ENCODE measurements at places on chromosomes 4 and X.

DNA sequence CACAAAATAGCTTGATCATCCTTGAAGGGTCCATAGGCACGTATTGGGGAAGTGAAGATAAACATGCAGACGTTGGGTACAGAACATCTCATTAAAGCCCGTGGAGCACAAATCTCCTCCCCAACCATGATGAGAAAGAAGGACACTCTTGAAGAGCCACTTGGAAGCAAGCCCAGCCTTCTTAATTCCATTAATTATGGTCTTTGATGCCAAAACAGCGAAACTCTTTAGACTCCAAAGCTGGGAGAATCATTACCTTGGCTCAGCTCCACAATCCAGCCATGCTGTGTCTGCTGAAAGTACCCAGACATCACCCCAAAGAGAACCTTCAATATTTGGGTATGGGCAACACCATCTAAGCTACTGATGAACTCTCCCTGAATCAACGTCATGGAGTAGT lies 169.0 kb upstream of the MBNL3 start:
- no peak for DNase-seq

- DNase-seq: no peak
Observed at GRCh38 chr4:149135062-149135461, 680.6 kb downstream of the IQCM start.

DNA sequence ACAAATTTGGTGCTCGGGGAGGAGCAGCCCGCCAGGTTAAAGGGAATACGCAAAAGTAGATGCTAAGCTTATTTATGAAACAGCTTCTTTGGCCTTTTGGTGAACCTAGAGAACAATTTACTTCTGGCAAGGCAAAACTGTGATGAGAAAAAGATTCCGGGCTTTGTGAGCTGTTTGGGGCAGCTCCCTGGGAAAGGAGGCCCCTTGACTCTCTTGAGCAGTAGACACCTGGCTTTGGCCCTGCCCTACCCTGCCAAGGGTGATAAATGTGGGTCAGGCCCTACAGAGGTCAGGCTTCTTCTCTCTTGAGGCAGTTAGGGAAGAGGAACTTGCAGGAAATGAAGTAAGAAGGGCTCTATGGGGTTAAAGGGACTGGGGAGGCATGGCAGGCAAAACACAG lies 509.6 kb downstream of the MID1IP1 start:
- no peak for DNase-seq

GRCh38 chrX:11050013-11050412 lies 61.1 kb upstream of the HCCS start:
- DNase-seq: peak; percentile 28

GRCh38 chr4:133623847-133624246 lies 474.8 kb downstream of the PCDH10 start:
- no peak for DNase-seq

- no peak for DNase-seq
Observed at GRCh38 chrX:39601231-39602177, 496.3 kb downstream of the BCOR start.

GRCh38 chr4:48620093-48620492 lies 130.0 kb downstream of the ZAR1 start:
- DNase-seq: no peak

GRCh38 chr4:159075531-159075932 lies 27.3 kb upstream of the RAPGEF2 start:
- no peak for DNase-seq

DNA sequence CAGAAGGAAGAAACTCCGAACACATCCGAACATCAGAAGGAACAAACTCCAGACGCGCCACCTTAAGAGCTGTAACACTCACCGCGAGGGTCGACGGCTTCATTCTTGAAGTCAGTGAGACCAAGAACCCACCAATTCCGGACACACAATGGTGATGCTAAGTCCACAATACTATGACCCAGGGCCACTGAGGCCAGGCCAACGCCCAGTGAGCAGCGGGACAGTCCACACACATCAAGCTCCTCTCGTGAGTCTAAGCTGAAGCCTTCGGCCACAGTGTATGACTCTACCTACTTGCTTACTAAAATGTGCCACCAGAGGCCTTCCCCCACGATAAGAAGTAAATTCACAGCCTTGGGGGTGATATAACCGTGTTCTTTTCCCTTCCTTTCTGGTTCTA lies 10.2 kb upstream of the CDKN2AIP start:
- DNase-seq: no peak

- DNase-seq: no peak
Observed at GRCh38 chrX:84046403-84046984, 141.5 kb downstream of the RPS6KA6 start.

- DNase-seq: no peak
Observed at GRCh38 chr4:173801876-173802661, 272.0 kb upstream of the HAND2 start.

- no peak for DNase-seq
Observed at GRCh38 chr4:142352712-142353111, 493.4 kb downstream of the INPP4B start.

- DNase-seq: no peak
Observed at GRCh38 chr4:53786632-53787031, 195.3 kb upstream of the LNX1 start.

DNA sequence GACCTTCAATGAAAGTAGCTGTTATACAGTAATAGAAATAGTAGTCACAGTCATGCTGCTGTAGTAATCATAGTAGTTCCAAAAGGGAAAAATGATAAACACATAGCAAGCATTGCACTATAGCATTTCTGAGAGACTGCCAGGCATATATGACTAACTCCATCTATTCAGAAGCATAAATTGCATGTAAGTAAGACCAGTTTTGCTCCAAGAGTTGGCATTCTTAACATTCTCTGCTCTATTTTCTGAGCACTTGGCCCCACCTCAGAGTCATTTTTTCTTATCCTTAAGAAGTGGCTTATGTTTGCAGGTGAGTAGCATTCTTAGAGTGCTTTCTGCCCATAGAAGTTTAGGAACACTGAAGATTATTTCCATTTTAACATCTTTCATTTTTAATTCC lies 490.3 kb upstream of the TECRL start:
- DNase-seq: no peak

- DNase-seq: no peak
Observed at GRCh38 chrX:111444881-111445280, 32.9 kb upstream of the DCX start.

DNA sequence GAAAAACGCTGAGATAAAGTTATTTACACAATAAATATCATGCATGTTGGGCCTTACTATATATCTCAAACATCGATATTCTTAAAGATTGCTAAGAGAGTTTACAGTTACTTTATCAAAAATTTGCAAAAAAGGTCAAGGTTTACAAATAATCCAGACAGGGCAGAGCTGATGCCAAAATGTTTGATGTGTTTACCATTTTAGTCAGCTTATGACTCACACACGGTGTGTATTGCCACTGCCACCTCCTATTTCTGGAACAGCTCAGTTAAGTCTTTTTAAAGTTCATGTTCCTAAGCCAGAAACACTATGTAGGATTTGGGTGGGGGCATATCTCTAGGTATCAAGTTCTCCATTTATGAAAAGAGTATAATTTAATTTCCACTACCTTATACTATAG lies 580.6 kb downstream of the INPP4B start:
- DNase-seq: no peak

DNA sequence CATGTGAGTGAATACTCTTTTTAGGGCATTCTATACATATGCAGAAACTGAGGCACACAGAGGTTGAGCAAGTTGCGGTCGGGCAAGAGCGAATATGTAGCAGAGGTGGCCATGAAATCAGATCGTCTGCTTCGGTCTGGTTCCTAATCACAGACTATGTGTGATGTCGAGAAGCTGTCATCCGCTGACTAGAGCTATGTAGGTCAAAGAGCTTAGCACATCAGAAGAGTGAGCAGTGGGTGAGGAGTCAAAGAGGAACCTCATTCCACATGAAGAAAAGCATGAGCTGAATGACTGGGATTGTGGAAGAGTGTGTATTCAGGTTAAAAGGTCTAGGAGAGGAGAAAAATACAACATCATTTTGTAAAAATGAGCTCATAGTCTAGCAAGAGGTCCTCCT lies 19.0 kb downstream of the GAB3 start:
- no peak for DNase-seq

- no peak for DNase-seq
Observed at GRCh38 chr4:42733380-42733779, 76.5 kb upstream of the ATP8A1 start.

DNA sequence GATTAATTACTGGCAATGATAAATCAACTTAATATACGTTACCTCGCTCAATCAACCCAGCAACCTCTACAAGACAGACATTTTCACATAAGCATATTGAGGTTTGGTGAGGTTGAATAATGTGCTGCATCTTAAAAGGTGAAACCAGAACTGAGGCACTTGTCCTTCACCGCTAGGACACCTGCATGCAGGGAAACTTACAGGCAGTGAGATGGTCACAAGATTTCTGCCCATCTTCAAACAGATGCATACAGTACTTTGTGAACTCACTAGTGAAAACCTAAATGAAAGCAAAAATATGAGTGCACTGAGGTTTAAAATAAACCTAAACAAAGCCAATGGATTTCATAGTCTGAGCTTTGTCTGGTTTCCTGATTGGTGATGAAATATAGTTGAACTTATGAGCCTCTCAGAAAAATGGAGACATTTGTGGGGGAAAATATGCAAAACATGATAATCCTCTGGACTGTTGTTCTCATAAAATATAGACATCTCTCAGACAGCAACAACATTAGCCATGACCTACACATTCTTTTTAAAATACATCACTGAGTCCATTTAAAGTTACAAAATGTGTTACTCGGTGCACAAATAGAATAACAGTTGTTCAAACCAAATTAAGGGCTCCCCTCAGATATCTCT lies 20.9 kb upstream of the PRSS12 start:
- DNase-seq: no peak

- DNase-seq: no peak
Observed at GRCh38 chr4:56197387-56197786, 189.9 kb downstream of the AASDH start.

- no peak for DNase-seq
Observed at GRCh38 chr4:117740736-117741135, 293.6 kb upstream of the NDST3 start.

GRCh38 chrX:47384502-47384901 lies 14.1 kb downstream of the ZNF157 start:
- no peak for DNase-seq

- DNase-seq: no peak
Observed at GRCh38 chr4:170111085-170111484, 21.3 kb upstream of the AADAT start.

DNA sequence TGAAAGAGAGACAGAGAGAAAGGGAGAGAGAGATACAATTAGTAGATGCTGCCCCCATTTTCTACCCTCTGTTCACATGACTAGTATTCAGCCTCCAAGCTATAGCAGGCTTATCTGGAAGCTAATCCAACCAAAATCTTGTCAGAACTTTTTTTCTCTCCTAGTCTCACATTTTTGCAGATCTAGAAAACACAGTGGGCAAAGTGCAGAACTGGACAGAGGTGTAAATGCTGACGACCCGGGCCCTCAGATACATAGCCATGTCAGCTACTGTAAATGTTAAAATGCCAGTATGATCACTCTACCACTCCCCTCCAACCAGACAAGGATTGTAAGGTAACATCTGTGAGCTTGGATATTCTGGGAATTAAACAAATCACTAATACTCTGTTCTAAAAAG lies 34.3 kb downstream of the GPC3 start:
- no peak for DNase-seq

All from left hindlimb (tissue), 1 donor.